ENCODE measurements at places on chromosomes 6 and 20.
A peak's percentile ranks its signal among the peaks of the same experiment; 100 is the strongest.

DNA sequence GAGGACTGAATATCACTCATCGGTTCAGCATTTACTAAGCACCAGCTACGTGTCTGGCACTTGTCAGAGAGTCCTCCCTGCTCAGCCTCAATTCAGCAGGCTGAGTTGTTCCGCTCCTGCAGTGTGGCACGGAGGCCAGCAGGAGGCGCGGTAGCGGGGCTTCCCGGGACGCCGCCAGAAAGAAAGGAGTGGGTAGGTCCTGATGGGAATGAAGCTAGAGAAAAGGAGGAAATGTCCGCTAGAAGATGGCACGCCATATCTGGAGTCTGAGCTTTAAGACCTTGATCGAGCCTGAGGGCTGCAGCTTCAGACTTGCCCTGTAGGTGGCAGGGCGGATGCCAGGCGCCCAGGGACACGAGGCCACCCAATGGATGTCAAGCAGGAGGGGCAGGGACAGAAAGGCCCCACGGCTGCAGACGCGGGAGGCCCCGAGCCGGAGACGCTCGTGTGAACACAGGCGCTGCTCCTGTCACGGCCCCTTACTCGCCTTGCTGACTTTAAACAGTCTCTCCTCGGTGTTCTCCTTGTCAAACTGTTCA is 18.7 kb downstream of the SERPINB6 start:
- peak; percentile 75 for DNase-seq

GRCh38 chr6:122806291-122806690 is 17.2 kb downstream of the SMPDL3A start:
- no peak for DNase-seq

DNA sequence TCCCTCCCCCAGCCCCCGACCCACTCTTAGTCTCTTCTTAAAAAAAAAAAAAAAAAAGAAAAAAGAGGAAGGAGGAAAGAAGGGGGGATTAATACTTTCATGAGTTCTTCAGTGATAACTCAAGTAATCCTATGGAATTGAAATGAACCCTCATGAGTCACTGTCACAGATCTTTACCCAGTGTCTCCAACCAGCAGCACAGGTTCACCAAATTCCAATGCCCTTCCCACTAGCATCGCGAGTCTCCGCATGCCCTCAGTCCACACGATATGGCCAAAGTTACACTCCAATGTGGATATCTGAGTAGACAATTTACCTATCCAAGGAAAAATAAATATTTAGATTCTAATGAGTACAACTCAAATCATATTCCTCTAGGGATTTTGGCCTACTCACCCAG is 74.5 kb downstream of the MDN1 start:
- DNase-seq: no peak

- DNase-seq: no peak
These were observed 1.2 kb downstream of the VARS1 start for GRCh38 chr6:31794294-31794865.

DNA sequence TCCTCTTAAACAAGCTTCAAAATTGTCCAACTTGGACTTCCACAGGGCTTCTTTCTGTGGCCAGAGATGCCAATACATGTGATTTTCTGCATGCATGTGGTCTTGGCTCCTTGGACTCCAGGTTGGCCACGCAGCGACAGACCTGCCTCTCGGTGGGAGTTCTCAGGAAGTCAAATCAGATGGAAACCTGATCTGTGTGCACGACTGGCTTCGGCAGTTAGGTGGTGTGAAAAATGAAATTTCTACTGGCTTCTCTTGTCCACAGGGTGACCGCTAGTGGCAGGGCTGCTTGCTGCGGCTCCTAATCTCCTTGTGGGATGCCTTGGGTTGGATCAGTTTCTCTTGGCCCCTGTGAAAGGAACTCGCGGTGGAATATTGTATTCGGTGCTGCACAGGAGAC is 57.3 kb downstream of the PHACTR3 start:
- no peak for DNase-seq

DNA sequence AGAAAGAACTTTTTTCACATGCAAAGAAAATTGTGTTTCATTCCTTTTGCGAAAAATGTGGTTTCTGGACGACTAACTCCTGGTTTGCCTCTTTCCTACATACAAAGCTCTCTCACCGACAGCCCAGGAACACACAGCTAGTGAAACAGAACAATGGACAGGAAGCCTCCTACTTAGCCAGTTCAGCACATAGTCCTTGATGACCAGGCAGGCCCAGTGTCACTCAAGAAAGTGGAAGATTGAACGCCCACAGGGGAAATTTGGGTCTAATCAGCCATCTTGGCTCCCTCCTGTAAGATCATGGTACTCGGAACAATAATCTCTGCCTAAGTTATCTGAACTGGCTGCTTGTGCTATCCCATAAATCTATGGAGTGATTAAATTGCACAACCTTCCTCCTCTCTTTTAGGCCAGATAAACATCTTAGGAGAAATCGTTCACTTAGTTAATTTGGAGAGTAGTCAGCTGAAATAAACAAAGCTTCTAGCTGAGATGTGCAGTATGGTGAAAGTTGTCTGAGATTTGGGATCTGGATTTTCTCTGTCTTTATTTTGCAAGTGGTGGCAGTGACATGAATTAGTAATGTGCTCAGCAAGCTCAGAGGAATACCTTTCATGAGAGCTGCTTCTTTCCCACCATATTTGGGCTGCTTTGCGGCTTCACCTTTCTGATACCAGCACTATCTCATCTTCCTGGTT is 147.0 kb downstream of the MTFR2 start:
- no peak for DNase-seq

DNA sequence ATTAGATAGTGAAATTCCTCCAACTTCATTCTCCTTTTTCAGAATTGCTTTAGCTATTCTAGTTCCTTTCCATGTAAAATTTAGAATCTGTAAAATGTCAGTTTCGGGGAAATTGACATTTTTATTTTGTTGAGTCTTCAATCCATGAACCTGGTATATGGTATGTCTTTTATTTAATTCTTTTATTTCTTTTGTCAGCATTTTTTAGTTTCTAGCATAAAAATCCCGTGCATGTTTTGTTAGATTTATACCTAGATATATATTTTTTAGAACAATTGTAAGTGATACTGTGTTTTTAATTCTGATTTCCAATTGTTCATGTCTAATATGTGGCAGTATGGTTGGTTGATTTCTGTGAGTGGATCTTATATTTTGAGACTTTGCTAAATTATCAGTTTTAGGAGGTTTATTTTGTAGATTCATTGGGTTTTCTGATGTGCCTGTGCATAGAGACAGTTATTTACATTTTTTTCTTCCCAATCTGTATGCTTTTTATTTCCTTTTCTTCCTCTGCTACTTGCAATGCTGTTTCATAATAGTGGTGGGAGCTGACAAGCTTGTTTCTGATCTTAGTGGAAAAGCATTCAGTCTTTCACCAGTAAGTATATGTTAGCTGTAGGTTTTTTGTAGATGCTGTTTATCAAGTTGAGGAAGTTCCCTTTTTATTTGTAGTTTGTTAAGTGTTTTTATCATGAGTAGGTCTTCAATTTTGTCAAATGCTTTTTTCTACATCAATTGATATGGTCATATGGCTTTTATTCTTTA is 13.7 kb downstream of the TAB2 start:
- no peak for DNase-seq

- DNase-seq: no peak
These were observed 142.8 kb upstream of the MYLIP start for GRCh38 chr6:15986027-15986629.

GRCh38 chr20:62080249-62080990 is 14.7 kb upstream of the TAF4 start:
- no peak for DNase-seq

- no peak for DNase-seq
These were observed 117.0 kb downstream of the RTN4IP1 start for GRCh38 chr6:106512048-106512967.

DNA sequence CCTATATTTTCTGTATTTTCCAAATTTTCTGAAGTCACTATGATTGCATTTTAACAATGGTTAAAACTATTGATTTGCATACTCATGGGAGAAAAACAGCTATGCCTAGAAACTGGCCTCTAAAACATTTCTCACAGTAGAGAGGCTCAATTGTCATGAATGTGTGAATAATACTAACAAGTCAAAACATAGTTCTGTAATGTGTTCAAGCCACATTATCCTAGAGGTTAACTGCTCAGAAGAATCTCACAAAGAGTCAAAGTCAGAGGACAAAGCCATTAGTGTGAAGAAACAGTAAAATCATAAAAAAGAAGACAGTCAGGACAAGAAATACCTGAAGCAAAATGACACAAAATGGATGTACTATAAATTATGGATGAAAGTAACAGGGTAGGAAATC is 12.5 kb upstream of the ALDH8A1 start:
- DNase-seq: no peak

- DNase-seq: no peak
These were observed 15.2 kb downstream of the COX4I2 start for GRCh38 chr20:31652917-31653396.

- DNase-seq: no peak
These were observed 13.1 kb upstream of the TCP11 start for GRCh38 chr6:35154262-35154661.

DNA sequence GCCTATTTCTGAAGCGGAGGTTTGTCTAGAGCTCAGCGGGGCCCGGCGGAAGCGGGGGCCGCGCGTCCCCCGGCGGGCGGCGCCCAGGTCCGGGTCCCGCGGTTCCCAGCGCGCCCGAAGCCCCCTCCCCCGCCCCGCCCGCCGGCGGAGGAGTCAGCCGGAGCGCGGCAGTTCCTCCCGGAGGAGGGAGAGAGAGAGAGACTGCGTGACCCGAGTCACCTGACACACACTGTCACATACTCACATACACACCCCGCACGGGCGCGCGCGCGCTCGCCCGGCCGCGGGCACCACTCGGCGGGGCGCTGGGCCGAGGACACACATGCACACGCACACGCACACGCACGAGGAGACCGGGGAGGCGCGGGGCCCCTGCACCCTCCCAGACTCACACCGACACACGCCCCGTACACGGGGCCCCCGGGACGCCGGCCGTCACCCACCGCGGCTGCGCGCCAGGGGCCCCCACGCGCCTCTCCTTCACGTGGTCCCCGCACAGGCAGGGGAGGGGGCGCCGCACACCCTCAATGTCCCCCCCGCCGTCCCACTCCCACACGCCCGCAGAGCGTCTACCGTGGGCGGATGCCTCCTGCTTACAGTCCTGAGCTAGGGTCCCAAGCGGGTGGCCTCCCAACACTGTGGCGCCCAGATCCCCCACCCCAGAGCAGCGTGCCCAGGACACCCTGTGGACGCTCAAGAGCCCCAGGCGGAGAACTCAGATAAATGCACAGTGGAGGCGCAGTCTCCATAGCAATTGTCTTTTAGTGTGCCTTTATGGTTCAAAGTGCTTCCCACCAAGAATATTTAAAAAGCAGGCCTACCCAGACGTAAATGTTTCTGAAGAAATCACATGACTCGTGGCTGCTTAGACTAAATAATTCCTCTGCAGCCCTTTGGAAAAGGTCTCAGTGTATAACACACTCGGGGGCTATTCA is at the start of gene RRAGD:
RRAGD (minus strand) TSS at position 203 of the 935 bp plus-strand sequence. CDS start 280 bp downstream, outside the sequence.
- peak; percentile 90 for DNase-seq

DNA sequence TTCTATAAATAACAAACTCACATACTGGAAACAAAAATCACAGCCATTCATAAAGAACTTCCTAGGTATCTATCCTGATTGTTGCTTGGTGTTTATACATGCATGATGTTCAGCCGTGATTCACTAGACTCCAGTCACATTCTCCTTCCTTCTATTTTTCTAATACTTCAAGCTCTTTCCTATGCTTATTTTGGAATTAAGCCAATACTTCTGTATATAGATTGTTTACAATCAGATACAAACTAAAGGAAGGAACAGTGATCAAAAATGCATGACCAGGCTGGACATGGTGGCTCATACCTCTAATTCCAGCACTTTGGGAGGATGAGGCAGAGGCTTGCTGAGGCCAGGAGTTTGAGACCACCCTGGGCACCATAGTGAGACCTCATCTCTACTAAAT is 377.5 kb upstream of the IRAK1BP1 start:
- DNase-seq: no peak

GRCh38 chr6:133301835-133302234 is 60.7 kb downstream of the EYA4 start:
- no peak for DNase-seq

DNA sequence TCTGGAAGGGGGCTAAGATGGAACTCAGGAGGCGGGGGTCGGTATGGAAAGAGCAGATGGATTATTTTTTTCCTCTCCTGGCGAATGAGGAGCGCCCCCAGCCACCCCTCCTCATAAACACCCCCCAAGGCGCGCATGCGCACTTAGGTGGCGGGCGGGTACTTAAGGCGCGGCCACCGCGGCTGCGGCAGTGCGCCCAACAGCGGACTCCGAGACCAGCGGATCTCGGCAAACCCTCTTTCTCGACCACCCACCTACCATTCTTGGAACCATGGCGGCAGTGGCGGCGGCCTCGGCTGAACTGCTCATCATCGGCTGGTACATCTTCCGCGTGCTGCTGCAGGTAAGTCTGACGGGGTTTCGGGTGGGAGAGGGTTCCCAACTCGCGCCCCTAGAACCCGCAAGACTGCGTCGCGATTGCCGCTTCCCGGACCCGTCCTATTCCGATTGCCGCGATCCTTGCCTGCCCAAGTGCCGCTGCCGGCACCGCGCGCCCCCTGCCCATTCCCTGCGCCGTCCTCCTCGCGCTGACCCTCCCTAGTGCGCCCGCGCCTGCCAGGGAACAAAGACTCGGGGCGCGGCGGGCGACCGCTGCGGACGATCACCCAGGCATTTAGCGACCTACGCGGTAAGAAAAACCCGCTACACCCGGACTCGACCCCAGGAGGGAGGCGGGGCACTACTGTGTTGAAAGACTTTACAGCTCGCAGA is at the start of gene NNAT:
NNAT (plus strand) TSS at position 190 of the 711 bp plus-strand sequence; CDS start at position 272, 82 bp downstream.
- DNase-seq: peak; percentile 30

GRCh38 chr6:1070085-1070521 is 241.8 kb upstream of the FOXQ1 start:
- DNase-seq: no peak

GRCh38 chr6:136059308-136059707 is 190.8 kb downstream of the MTFR2 start:
- DNase-seq: peak; percentile 43

DNA sequence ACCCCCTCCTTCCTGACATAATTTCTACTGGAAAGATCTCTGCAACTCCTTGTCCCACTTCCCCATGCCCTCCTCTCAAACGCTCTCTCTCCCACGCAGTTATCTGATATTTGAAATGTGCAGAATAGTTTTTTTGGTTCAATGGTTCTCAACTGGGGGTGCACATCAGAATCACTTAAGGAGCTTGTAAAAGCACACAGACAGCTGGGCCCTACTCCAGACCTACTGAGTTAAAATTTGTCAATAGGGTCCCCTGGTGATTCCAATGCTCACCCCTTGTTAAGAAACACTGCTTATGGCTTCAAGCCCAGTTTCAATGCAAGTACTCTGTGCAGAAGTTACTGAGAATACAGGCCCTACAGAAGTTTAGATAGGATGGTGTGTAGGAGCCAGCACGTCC is 45.2 kb upstream of the KCNK16 start:
- DNase-seq: no peak

DNA sequence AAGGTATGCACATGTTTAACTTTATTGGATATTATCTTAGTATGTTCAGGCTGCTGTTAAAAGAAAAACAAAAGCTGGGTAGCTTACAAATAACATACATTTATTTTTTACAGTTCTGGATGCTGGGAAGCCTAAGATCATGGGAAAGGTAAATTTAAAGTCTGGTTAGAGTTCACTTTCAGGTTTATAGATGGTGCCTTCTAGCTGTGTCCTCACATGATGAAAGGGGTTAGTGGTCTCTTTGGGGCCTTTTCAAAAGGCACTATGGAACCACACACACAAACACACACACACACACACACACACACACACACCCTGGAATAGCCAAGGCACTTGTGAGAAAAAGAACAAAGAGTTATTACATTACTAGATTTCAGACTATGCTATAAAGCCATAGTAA is 805.8 kb upstream of the GJE1 start:
- DNase-seq: no peak

- no peak for DNase-seq
These were observed 21.7 kb upstream of the PRELID3B start for GRCh38 chr20:59064214-59064722.

Measured in head of caudate nucleus (tissue), 42 donors.